ENCODE measurements at places on chromosomes 7 and 10.

DNA sequence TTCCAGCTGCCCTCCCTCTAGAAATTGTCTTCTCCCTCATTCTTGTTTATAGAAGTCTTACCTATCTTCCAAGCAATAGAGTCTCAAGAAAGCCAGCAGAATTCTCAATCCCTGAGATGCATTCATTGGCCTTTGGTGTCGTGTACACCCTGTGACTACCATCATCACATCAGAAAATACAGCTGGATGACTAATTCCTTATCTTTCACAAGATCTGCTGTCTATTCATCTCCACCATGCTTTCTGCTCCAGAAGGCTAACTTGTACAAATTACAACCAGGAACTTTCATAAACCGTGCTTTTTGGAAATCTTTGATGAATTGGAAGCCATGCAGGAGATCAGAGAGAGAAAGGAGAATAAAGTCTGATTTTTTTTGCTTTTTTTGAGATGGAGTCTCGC is 1062.9 kb upstream of the GHITM start:
- no peak for DNase-seq

GRCh38 chr7:134886353-134887057 is 99.8 kb upstream of the AGBL3 start:
- no peak for DNase-seq

- DNase-seq, result no peak
Measured at GRCh38 chr7:136741941-136742340, 126.5 kb upstream of the CHRM2 start.

DNA sequence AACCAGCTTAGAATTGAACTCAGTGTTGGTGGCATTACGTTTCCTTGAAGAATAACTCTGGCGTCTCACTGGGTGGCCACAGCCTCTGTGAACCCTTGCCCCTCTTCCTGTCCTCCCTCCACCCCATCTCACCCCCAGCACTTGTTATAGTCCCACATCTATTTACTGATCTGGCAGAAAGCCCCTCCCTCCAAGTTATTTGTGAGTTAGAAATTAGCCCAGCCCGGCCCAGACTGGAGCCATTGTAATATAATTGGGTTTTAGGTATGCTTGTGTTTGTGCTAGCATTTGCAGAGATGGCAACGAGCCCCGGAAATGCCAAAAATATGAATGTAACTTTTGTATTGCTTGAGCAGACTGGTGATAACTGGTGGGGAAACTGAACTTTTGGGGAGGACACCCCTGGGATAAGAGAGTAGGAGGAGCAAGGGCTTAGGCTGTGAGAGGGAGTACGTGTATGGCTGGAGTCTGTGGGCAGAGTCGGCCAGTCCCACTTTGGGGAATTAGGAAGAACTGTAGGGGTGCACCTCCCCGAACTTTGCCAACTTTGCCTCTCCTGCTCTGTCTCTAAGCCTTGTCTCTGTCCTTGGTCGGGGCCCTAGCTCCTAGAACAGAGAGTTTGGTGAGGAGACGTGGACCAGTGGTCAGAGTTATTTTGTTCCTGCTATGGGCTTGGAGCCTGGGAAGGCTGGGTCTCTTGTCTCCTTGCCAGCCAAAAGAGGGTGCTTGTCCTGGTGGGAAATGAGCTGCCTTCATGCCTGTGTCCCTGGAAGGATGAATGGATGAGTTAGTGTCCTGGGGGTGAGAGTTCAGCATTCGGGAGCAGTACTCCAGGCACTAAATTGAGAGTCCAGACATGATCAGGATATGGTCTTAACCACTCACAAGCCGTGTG is 19.3 kb upstream of the TRIM8 start:
- DNase-seq, result no peak

DNA sequence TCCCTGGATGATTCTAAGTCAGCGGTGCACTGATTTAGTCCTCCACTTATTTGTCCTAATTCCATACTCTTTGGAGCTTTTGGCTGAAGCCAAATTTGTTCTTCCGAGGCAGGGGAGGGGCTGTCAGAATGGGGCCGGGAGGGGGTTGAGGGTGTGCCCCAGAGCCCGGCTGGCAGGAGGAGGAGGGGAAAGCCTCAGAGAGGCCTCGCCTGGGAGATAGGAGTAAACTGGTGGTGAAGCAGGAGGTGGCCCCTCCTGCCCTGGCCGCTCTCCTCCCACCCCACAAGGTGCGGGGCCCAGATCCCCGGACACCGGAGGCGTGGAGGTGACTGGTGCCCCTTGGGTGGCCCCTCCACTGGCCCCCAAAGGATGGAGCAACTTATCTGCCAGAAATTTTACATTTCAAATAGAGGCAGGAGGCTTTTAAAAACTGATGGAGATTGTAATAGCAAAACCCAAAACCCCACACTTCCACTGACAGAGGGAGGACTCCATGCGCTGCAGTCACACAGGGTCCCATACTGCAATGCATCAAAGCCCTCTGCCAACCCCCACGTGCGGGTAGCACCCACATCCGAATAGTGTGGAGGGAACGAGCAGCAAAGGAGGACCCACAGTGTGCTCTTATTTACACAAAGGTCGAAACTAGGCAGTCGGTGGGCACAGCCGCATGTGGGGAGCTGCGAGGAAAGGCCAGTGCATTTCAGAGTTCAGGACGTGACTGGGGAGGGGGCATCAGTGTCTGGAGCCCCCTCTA is 61.9 kb downstream of the CAMK2B start:
- DNase-seq, result no peak

DNA sequence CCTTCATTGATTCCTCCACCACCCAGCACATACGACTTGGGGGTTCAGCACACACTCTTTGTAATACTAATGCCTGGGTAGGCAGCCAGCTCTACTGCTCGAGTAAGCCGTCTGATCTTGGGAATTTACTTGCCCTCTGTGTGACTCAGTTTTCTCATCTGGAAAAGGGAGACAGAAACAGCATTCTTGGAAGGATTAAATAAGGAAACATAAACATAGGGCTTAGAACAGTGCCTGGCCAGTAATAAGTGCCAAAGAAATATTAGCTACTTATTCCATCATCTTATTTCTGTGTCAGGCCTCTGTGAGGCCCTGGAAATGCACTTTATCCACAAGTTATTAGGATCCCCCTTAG is 130.1 kb downstream of the TNS3 start:
- no peak for DNase-seq

DNA sequence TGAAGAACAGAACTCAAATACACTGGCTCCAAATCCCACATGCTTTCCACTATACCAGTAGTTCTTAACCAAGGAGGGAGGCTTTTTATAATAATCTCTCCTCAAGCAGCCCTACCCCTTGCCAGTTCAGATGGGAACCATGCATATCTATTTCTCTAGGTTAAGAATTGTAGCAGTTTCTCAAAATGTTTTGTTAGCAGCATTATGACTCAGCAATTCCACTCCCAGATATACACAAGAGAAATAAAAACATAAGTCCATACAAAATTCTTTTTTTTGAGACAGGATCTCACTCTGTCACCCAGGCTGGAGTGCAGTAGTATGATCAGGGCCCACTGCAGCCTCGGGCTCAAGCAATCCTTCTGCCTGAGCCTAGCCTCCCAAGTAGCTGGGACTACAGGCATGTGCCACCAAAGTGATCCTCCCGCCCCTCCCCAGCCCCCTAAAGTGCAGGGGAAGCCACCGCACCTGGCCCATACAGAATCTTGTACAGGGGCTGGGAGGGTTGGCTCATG is 18.1 kb downstream of the YWHAG start:
- DNase-seq, result no peak

DNA sequence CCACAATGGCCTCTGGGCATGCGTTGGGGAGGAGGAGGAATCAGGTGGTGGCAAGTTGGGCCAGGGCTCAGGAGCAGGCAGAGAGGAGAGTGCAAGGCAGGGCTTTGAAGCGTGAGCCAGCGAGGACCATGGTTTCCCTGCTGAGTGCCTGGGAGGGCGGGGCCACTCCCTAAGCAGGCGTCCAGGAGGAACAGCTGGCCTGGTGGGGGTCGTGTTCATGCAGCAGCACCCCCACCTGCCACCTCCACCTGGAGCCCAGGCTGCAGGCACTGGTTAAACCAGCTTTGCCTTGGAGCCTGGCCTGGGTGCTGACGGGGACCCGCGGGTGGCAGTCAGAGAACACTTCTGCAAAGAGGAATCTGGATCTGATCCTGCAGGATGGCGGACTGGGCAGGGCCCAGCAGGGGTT is 24.2 kb upstream of the AQP1 start:
- DNase-seq, result no peak

GRCh38 chr7:29888006-29888405 is 81.7 kb downstream of the WIPF3 start:
- no peak for DNase-seq

- no peak for DNase-seq
Measured at GRCh38 chr7:159237022-159237653, 92.5 kb upstream of the VIPR2 start.

DNA sequence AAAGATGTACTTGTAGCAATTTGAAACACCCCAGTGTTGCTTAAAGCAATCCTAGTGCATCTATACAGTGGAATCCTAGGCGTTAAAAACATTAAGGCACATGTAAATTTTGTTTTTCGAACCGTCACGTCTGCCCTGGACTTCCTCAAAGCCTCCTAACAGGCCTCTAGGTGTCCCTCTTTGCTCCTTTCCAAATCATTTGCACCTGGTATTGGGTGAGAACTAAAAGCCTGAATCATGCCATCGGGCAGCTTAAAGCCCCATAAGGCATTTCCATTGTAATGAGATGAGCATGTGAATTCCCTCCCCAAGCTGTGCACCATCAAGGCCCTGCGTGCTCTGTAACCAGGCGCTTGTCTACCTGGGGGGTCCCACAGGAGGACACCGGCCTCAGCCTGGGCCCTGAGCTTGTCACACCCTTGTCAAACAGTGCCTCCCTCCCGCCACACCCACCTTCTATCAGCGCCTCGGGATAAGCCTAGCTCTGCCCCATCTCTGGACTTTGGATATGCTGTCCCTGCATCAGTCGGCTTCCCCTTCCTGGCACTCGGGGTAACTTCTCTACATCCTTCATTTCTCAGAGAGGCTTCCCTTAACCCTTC is 89.2 kb downstream of the WDR11 start:
- no peak for DNase-seq

DNA sequence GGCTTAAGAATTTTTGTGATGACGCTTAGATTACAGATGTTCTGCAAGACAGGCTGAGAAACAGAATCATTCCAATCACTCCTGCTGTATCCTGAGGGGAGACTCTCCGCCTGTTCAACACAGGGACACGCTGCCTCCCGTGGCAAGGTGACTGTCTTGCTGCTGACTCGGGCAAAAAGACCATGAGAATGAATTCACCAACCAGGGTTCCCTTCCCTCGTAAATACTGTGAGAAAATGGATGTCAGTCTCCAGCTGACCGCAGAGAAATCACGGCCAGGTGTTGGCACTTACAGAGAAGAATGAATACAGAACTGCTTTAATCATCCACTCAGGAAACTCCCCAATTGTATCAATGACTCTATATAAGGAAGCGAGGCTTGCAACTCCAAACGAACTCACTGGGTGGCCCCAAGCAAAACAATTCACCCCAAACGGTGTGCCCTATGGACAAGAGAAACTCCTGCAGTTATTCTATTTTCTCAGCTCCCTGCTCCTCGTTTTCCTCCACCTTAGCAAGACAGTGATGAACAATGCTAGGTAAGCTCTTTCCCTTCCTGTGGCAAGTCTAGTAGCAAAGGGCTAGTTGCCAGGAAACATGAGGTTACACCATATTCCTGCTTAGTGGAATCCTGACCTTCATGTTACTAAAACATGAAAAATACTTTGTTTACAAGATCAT is 22.8 kb downstream of the GNA12 start:
- DNase-seq, result no peak

- no peak for DNase-seq
Measured at GRCh38 chr10:113202011-113202410, 252.0 kb downstream of the TCF7L2 start.

- DNase-seq, result no peak
Measured at GRCh38 chr7:74622228-74622749, 35.2 kb upstream of the GTF2I start.

DNA sequence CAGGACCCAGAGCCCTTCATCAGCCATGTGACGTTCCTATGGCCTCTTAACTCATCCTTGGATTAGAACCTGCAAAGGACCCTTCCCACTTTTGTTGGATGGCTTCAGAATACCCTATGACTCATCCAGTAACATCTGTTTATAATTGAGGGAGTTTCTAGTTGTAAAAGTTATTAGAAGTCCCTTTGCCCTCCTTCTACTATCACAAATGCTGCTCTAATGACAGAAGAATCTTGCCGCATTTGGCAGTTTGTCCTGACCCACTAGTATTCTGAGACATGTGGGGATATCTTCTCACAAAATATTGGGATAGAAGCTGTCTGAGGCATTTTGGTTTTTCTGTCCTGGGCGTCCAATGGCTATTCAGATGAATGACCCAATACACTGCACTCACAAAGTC is 251.8 kb upstream of the TMEM72 start:
- no peak for DNase-seq

DNA sequence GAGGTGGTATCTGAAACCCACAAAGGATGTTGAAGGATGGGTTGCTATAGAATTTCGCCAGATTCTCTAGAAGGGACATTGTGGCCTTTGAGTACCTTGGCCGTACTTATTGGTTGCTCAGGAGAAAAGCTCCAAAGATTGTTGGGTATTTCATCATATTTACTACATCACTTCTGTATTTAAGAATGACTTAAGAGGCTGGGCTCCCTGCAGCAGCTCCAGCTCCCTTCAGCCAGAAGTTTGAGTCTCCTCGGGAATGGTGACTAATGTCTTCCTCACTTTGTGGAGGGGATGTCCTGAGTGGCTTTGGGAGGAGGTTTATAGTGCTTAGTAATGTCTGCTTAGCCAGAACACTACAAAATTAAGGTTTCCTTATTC is 18.1 kb downstream of the MINDY4 start:
- DNase-seq, result no peak

DNA sequence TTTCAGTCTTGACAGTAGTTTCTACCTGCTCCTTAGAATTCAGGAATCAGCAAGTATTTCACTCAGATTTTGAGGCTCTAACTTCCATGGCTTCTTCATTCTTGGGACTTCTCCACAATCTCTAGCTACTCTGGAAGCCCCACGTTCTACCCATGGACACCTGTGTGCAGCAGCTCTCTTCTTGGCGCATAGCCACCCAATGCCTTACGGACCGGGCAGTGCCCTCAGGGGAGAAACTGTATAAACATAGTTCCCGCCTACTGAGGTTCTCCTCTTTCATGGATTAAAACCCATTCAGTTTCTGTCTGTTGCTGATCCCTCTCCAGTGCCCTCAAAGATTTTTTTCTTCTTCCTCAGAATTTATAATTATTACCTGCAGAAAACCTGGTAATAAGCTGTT is 177.1 kb downstream of the SORCS1 start:
- DNase-seq, result no peak

DNA sequence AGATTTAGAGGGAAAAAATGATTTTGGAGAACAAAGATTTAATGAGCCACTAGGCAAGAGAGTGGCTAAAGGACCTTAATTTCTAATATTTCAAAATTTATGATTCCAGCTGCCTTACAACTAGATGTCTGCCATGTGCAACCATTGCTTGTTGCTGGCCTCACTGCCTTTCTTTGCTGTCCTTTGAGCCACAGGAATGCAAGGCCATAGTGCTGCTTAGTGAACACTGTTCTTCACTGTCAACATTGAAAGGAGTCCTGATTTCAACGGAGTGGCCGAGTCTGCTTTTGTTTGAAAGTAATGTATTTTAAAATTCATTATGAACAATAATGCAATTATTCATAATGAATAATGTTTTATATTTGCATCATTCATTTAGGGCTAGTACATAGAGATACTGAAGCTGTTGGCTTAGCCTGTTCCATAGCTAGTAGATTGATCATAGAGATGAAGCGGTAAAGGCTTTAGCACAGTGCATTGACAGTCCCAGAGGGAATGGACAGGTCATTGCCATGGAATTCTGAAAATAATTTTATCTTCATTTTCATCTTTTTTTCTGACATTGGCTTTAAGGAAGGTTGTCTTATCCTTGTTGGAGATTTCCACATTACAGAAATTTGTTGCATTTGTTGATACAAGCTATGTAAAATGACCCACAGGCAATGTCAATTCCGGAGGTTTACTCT is 544.1 kb downstream of the AUTS2 start:
- DNase-seq, result no peak

- no peak for DNase-seq
Measured at GRCh38 chr10:22110761-22111160, 107.1 kb downstream of the EBLN1 start.

All from T-helper 1 cell (primary cell).